ENCODE measurements at places on chromosomes 1 and 21.

DNA sequence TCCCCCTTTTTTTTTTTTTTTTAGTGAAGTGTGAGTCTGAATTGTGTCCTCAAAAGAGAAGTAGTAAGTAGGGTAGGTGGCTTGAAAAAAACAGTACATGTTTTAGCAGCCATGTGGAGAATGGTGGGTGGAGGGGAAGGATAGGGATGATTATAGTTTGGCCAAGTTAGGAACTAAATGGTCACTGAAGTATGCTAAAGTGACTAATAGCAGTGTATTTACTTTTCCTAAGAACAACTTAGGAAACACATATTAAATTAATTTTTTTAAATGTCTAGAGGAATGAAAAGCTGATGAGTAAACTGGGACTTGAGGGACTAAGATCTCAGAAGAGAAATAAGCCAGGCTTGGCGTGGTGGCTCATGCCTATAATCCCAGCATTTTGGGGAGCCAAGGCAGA, 55.5 kb downstream of the PLA2G4A start:
- DNase-seq = no peak

DNA sequence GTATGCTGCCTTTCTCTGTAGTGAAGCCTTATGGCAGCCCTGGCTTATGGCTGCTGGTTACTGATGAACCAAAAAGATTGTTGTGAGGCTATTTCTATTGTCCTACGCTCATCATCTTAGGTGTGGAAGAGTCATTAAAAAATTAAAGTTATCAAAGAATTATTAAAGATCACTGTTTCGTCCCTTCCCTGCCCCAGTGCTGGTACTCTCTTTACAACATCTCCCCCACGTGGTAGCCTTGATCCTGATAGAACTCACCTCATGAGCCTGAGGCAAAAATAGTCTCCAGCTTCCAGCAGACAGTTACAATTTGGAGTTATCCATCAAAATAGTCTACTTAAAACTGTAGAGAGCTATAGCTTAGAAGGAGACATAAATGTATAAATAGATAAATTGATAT, 201.5 kb downstream of the S1PR1 start:
- peak; percentile 5 for DNase-seq

- DNase-seq = no peak
These were observed 44.8 kb downstream of the OPTC start for GRCh38 chr1:203538726-203539125.

- no peak for DNase-seq
These were observed 7.5 kb downstream of the MX2 start for GRCh38 chr21:41369105-41369919.

DNA sequence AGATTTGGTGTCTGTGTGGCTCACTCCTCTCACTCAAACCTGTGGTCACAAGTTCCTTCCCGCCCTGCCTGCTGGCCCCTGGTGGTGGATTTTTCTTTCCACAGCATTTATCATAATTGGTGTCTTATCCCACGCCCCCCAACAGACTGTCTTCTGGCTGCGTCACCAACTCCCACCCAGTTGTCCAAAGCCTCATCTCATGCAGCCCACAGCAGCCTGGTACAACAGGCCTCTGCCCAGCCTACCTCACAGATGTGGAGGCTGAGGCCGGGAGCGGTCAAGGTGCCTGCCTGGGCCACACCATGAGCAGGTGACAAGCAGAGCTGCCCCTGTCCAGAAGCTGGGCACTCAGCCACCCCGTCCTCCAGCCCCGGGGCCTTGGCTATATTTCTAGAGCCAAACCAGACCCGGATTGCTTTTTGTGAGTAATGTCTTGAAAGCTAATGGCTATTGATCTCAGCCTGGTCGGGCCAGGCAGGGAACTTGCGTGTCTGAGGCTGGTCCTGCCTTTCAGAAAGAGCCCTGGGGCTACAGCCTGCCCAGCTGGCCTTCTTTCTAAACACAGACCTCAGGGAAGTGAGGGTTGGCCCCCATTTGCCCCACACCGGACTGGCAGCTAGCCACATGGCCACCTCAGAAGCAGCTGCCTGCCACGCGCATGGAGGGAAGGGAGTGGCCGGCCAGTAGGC, 2.6 kb downstream of the KCNAB2 start:
- DNase-seq = no peak

- DNase-seq = no peak
These were observed 317.0 kb downstream of the HHAT start for GRCh38 chr1:210645582-210646257.

- no peak for DNase-seq
These were observed 23.1 kb downstream of the CD53 start for GRCh38 chr1:110896090-110896489.

DNA sequence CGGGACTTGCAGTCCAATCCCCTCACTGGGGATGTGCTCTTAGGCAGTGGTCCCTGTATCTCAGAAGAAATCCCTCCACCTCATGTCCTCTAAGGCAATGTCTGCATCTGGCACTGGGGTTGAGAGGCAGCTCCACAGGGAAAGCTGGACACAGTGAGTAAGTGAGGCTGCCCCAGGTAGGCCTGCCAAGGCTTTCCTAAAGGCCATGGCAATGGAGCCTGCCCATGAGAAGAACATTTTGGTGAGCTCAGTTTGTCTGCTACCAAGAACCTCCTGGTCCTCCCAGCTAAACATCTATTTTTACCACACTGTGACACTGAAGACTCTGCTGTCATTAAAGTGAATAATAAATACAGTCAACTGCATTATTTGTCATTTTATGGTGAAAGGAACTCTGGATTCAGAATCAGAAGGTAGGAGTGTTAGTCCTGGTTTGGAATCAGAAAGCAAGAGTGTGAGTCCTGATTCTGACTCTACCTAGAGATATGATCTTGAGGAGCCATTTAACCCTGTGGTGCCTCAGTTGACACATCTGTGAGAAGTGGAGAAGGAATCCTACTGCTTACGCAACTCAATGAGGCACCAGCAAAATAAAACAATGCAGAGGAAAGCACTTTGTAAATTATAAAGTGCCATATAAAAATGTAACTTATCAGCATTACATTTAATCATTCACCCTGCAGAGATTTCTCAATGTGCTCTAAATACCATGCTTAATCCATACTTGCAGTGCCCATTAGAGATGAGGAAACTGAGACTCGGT, 41.0 kb downstream of the TBX15 start:
- DNase-seq = no peak

DNA sequence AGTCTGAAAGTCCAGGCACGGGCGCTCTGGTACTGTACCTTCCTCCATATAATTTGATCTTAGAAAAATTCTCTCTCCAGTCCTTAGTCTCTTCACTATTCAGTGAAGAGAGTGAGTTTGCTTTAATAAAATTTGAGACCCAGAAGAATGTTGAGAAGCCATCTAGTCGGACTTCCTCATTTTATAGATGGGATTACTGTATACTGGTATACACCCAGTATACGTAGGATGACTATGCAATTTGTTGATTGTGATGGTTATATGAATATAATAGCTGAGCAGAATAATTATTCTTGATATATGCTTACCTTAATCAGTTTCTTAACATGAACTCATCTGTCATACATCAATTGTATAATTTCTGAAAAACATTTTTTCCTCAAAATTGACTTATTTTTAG, 328.0 kb upstream of the B3GALT2 start:
- DNase-seq = no peak

GRCh38 chr1:213051127-213051880, at the start of gene RPS6KC1:
RPS6KC1 (plus strand) TSS chr1:213051241; CDS start chr1:213051405, 164 bp downstream.
- DNase-seq = peak; percentile 26

DNA sequence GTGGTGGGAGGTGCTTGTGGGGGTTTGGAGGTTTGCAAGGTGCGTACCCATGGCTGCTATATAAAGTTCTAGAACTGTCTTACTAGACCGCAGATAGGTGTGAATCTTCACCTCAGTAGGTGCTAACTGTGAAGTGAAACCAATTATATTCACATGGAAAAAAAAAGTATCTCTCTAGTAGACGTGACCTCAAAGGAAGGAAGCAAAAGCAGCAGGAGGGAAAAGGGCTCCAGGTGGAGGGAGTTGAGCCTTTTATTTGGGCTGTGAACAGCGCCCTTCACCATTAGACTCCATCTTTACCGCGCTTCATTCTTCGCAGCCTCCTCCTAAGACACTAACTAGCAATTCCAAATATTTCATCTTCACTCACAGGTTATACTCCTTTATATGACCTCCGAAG, 129.8 kb downstream of the TBX19 start:
- DNase-seq = no peak

DNA sequence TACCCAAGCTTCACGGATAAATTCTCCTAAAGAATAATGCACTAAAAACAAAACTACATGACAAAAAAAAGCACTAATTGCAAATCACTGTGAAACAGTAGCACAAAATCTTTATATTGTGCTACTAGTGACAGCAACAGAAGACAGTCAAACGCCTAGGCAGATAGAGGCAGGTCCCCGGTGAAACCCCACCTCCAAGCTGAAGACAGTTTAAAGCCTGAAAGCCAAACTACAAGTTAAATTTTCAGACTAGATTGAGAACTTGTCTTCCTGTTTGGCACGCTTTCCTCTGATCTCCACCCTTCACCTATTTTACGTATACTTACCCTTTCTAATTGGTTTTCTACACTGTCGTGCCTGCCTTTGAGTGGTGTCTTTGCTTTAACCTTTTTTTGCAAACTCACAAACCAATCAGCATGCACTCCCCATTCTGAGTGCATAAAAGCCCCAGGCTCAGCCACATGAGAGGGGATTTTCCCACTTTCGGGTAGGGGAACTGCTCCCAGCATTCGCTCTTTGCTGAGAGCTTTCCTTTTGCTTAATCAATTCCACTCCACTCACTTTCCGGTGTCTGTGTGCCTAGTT, 3.6 kb upstream of the BACH1 start:
- DNase-seq = no peak

DNA sequence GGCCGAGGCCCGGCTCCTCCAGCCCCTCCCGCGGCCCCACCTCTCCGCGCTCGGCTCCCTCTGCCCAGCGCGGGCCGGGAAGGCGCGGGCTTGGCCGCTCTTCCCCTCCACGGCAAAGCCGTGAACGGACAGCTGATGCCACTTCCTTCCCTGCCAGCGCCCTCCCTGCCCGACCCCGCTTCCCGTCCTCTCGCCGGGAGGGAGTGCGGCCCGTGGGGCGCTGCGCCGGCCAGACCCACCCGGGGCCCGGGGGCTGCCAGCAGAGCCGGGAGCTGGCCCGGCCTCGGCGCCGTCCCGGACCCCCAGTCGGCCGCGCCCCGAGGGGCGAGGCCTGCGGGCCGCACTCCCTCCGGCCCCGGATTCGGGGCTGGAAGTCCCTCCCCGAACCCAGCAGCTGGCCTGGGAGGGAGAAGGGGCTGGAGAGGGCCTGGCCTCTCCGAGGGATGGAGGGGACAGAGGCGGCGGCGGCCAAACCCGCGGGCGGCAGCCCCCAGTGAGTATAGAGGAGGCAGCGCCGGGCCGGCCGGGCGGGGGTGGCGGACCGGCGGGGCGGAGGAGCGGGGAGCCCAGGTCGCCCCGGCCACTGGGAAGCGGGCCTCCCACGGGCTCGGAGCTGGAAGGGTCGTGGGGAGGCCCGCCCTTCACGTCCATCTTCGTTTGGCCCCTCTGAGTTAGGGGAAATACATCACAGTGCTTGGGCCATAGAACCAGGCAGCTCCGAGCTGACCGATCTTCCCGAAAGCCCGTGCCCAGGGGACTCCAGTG, at the start of gene KIAA1614:
TSS of gene KIAA1614 (plus strand) at position 97 of the 765 bp plus-strand sequence. CDS start at position 444, 347 bp downstream.
- DNase-seq = no peak

All from NCI-H748 treated with DMSO at 0.1 percent for 48 hours (cell line).